ENCODE measurements at places on chromosomes 2 and 18.

GRCh38 chr2:203744091-203744490, 37.7 kb downstream of the CD28 start:
- no peak for DNase-seq
- H3K4me1 ChIP-seq = peaks cover 5% of the 10 kb centered on the region
- H3K36me3 ChIP-seq = no peaks in the 10 kb centered on the region
- no peak overlapping the region for H3K4me3 ChIP-seq
- H3K27ac ChIP-seq = no peak overlapping the region

GRCh38 chr2:224999754-225000153, 42.5 kb downstream of the DOCK10 start:
- no peak overlapping the region for H3K27ac ChIP-seq
- H3K4me3 ChIP-seq = no peak overlapping the region
- H3K27me3 ChIP-seq = peaks cover 17% of the 10 kb centered on the region
- peaks cover 8% of the 10 kb centered on the region for H3K4me1 ChIP-seq

GRCh38 chr2:127528487-127528886, 2.2 kb upstream of the IWS1 start:
- no peak overlapping the region for H3K4me3 ChIP-seq
- no peak for DNase-seq
- peaks cover 14% of the 10 kb centered on the region for H3K4me1 ChIP-seq
- peaks cover 3% of the 10 kb centered on the region for H3K36me3 ChIP-seq
- H3K27ac ChIP-seq = no peak overlapping the region
- H3K27me3 ChIP-seq = peaks cover 25% of the 10 kb centered on the region

DNA sequence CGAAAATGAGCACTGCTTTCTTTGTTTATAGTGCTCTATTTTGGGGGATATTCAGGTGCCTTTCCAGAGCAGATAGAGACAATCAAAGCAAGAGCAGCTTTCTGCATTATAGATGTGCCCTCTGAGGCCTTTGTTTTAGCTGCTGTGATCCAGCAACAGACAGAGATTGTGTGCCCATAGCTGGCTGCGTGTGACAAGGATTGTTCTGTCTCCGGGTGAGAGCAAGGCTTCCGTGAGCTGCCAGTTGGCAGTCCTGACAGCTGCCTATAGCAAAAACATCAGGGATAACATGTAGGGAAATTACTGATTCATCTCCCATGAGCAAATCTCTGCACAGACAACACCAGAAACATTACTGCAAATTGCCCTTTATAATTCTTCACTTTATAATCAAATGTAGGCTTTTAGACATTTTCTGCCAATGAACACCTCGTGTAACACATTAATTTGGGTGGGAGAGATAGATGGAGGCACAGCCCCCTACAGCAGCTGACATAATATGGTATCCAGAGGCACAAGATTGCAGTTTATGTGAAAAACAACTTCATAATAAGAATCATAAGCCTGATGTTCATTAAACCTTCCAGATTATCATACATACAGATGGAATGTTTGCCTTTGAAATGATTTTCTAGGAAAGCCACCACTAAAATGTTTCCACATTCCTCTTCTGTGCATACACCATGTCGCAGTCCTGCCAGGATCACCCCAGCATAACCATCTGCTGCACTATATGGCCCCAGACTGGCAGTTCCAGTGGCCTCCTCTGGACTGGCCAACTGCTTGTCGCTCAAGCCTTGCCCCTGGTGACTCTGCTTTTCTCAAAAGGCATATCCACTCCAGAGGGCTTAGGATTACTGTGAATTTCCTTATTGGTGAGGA, 131.2 kb downstream of the TRIB2 start:
- H3K27ac ChIP-seq = no peak overlapping the region
- H3K27me3 ChIP-seq = no peaks in the 10 kb centered on the region
- no peaks in the 10 kb centered on the region for H3K36me3 ChIP-seq
- no peak overlapping the region for H3K4me3 ChIP-seq
- no peak for DNase-seq
- H3K4me1 ChIP-seq = peaks cover 2% of the 10 kb centered on the region

DNA sequence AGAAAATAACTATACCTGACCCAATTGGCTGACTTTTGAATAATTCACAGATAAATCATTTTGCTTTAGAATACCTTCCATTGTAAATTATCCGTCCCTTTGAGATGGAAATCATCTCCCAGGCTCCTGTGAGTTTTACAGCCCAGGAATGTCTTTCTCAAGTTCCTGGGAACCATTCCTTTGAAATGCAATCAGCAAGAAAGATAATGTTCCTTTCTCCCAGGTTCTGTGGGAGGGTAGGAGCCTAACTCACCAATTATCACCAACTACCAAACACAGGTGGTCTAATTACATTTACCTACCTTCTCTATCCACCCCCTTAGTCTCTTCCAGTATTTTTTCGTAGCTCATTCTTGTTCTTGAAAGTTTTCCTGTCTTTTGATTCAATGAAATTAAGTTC, 1016.0 kb downstream of the SOCS6 start:
- H3K36me3 ChIP-seq = no peaks in the 10 kb centered on the region
- no peak overlapping the region for H3K4me3 ChIP-seq
- no peaks in the 10 kb centered on the region for H3K4me1 ChIP-seq
- no peak overlapping the region for H3K27ac ChIP-seq
- DNase-seq = no peak

- H3K27me3 ChIP-seq = no peaks in the 10 kb centered on the region
- no peak for DNase-seq
- no peak overlapping the region for H3K27ac ChIP-seq
- H3K36me3 ChIP-seq = peaks cover 52% of the 10 kb centered on the region
Observed at GRCh38 chr2:208285853-208286252, 19.8 kb downstream of the PIKFYVE start.

- no peaks in the 10 kb centered on the region for H3K27me3 ChIP-seq
- H3K36me3 ChIP-seq = peaks cover 3% of the 10 kb centered on the region
- H3K27ac ChIP-seq = peak overlapping the region; percentile 14
- peaks cover 43% of the 10 kb centered on the region for H3K4me1 ChIP-seq
Observed at GRCh38 chr2:20065885-20066602, 14.6 kb upstream of the LAPTM4A start.

- H3K36me3 ChIP-seq = peaks cover 3% of the 10 kb centered on the region
- no peak overlapping the region for H3K4me3 ChIP-seq
- no peak for DNase-seq
- peaks cover 15% of the 10 kb centered on the region for H3K4me1 ChIP-seq
- H3K27ac ChIP-seq = no peak overlapping the region
Observed at GRCh38 chr2:24509425-24509824, 18.4 kb downstream of the NCOA1 start.

DNA sequence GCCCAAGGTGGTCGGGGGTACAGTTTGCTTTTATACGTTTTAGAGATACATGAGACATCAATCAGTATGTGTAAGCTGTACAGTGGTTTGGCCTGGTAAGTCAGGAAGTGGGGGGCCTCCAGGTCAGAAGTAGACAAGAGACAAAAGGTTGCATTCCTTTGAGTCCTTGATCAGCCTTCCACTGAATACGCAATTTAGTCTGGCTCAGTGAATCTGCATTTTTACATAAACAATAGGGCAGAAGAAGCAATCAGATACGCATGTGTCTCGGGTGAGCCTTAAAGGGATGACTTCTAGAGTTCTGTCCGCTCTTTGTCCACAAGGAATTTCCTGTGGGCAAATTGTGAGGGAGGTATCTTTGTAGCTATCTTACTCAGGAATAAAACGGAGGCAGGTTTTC, 87.2 kb downstream of the SOWAHC start:
- H3K4me3 ChIP-seq = no peak overlapping the region
- H3K27ac ChIP-seq = peak overlapping the region; percentile 52
- H3K4me1 ChIP-seq = peaks cover 48% of the 10 kb centered on the region

DNA sequence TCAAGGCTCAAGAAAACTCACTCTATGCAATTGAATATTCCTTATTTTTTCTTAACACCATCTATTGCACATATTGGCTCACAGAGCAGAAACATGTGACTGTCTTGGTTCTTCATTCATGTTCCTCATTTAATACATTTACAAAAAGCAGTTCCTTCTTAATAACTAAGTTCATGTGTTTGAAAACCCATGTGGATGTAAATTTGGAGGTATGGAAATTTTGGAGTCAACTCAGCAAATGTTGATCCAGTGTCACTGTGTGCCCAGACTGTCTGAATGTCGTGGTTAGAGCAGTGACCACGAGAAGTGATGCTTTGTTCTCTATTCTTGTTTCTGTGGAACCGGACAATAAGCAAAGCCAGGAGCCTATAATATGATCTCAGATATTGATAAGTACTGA, 299.1 kb downstream of the SETBP1 start:
- H3K4me1 ChIP-seq = no peaks in the 10 kb centered on the region
- no peaks in the 10 kb centered on the region for H3K27me3 ChIP-seq
- H3K4me3 ChIP-seq = no peak overlapping the region
- H3K36me3 ChIP-seq = no peaks in the 10 kb centered on the region

DNA sequence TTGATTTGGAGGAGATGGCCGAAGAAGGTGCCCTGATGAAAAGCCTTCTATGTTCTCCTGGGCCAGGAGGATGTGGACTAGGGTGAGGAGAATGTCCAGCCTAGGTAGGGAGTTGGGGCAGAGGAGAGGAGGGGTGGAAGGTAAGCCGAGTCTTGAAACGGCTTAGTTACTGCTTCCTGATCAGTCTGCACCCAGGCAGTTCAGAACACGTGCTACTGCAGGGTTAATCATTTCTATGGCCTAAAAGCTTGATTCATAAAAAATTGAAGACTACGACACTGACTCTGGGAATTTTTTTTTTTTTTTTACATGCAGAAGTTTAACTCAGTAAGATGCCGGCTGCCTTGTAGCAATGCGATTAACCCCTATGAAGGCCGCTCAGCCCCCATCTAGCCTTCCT, 125.3 kb downstream of the TMEM163 start:
- H3K36me3 ChIP-seq = no peaks in the 10 kb centered on the region
- no peaks in the 10 kb centered on the region for H3K4me1 ChIP-seq
- DNase-seq = no peak
- no peak overlapping the region for H3K4me3 ChIP-seq
- H3K27me3 ChIP-seq = no peaks in the 10 kb centered on the region
- H3K27ac ChIP-seq = no peak overlapping the region

- no peak overlapping the region for H3K27ac ChIP-seq
- peaks cover 17% of the 10 kb centered on the region for H3K36me3 ChIP-seq
- DNase-seq = no peak
Observed at GRCh38 chr2:69776886-69777785, 35.2 kb downstream of the ANXA4 start.

GRCh38 chr18:76553715-76554546, 58.9 kb upstream of the ZNF516 start:
- H3K27ac ChIP-seq = no peak overlapping the region
- H3K27me3 ChIP-seq = no peaks in the 10 kb centered on the region
- H3K4me3 ChIP-seq = no peak overlapping the region

- H3K27ac ChIP-seq = no peak overlapping the region
- DNase-seq = no peak
- H3K4me3 ChIP-seq = no peak overlapping the region
- peaks cover 11% of the 10 kb centered on the region for H3K4me1 ChIP-seq
- no peaks in the 10 kb centered on the region for H3K27me3 ChIP-seq
Observed at GRCh38 chr2:147589127-147589526, 255.7 kb upstream of the ACVR2A start.

DNA sequence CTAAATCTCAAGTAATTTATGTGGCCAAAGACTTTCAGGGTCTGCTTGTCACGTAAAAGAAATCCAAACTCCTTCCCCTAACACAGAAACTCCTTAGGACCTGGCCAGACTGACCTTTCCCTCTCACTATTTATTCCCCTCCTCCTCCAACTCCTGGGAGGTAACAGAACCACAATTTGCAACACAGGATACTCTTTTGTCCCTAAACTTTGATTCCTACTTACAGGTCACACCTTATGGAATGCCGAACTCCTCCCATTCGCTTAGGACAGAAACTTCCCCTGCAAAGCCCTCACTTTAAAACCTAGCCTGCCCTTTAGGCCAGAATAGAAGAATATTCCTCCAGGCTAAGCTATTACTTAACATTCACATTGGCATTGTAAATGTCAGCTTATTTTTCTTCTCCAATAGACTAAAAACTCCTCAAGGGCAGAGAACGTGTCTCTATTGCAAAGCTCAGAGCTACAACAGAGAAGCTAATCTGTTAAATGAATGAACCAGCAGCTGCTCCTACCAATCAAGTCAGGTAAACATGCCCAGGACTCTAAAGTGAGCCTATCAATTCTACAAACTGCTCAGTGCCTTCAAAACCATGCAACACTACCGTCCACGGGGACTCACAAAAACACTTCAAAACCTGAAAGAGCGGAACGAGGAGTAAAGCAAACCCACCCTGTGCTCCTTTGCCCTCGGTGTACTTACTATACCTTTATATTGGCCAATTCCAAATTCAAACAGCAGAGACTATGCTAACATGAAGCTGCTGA, 6.1 kb downstream of the INO80D start:
- no peaks in the 10 kb centered on the region for H3K36me3 ChIP-seq
- no peak for DNase-seq
- H3K4me3 ChIP-seq = no peak overlapping the region
- H3K27me3 ChIP-seq = no peaks in the 10 kb centered on the region
- H3K4me1 ChIP-seq = peaks cover 19% of the 10 kb centered on the region
- peak overlapping the region; percentile 37 for H3K27ac ChIP-seq

DNA sequence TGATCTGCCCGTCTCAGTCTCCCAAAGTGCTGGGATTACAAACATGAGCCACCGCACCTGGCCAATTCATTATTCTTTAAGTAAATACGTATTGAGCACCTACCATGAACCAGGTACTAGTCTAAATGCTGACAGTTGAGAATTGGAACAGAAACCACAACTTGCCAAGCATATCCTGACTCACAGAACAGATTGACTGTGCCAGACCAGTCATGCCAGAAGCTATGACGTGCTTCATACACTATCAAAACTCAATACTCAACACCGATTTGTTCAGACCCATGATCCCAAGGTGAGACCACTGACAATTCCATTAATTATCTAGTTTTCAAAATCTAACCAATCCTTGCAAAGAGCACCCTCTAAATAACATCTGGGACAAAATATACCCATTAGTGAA, 148.6 kb downstream of the B3GNT2 start:
- no peaks in the 10 kb centered on the region for H3K36me3 ChIP-seq
- no peak for DNase-seq

DNA sequence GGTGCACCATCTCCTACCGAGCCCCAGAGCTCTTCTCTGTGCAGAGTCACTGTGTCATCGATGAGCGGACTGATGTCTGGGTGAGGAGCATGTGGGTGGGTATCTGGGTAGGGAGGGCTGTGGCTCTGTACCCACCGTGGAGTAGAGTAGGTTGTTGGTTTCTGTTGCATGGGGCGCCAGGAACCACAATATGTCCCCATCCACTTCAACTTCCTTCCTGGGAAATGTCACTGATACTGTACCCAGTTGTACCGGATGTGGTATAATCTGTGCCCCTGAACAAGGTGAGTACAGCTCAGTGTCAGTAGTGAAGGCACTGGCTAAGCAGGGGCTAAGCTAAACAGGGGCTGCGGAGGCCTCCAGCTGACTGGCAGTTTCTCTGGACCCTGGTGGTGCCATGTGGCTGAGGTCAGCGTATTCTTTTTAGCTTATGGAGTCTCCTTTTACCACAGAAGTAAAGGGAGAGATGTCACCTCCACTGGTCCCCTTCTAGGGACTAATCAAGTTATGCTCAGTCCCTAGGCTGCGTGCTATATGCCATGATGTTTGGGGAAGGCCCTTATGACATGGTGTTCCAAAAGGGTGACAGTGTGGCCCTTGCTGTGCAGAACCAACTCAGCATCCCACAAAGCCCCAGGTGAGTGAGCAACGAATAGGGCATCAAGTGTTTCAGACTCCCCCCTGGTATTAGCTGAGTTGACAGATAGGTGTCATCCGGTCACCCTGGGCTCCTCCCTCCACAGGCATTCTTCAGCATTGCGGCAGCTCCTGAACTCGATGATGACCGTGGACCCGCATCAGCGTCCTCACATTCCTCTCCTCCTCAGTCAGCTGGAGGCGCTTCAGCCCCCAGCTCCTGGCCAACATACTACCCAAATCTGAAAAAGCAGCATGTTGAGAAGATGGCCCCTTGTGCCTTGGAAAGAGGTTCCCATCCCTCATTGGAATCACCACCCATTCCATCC, 2.7 kb downstream of the STK16 start:
- H3K27me3 ChIP-seq = peaks cover 29% of the 10 kb centered on the region
- H3K36me3 ChIP-seq = no peaks in the 10 kb centered on the region
- no peak for DNase-seq
- H3K4me1 ChIP-seq = peaks cover 28% of the 10 kb centered on the region
- H3K4me3 ChIP-seq = no peak overlapping the region
- no peak overlapping the region for H3K27ac ChIP-seq
